ENCODE measurements at places on chromosomes 2 and 18.

DNA sequence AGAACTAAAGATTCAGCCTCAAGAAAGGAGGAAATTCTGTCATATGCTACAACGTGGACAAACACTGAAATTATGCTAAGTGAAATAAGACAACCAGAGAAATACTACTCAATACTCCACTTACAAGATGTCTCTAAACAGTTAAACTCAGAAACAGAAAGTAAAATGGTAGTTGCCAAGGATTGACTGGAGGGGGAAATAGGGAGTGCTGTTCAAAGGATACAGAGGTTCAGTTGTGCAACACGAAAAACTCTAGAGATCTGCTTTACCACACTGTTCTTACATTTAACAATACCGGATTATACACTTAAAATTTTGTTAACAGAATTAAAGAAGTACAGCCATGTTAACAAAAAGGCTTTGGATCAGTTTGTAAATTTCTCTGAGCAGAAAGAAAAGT, 39.8 kb upstream of the C2orf15 start:
- no peak for DNase-seq

GRCh38 chr2:46294176-46294836, 2.9 kb upstream of the EPAS1 start:
- peak; percentile 57 for DNase-seq

- no peak for DNase-seq
Observed at GRCh38 chr2:11017921-11018320, 106.2 kb downstream of the KCNF1 start.

DNA sequence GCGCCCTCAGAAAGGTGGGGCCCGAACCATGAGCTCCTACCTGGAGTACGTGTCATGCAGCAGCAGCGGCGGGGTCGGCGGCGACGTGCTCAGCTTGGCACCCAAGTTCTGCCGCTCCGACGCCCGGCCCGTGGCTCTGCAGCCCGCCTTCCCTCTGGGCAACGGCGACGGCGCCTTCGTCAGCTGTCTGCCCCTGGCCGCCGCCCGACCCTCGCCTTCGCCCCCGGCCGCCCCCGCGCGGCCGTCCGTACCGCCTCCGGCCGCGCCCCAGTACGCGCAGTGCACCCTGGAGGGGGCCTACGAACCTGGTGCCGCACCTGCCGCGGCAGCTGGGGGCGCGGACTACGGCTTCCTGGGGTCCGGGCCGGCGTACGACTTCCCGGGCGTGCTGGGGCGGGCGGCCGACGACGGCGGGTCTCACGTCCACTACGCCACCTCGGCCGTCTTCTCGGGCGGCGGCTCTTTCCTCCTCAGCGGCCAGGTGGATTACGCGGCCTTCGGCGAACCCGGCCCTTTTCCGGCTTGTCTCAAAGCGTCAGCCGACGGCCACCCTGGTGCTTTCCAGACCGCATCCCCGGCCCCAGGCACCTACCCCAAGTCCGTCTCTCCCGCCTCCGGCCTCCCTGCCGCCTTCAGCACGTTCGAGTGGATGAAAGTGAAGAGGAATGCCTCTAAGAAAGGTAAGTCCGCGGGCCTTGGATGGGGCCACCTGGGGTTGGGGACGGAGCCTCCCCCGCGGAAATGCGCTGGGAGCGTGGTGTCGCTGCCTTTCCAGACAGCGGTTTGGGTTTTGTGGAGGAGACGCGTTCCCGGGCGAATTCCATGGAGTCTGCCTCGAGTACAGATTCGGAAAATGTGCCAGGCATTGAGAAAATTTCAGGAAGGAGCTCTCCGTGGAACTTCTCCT, 559 bp downstream of the HOXD1 start:
- peak; percentile 44 for DNase-seq

DNA sequence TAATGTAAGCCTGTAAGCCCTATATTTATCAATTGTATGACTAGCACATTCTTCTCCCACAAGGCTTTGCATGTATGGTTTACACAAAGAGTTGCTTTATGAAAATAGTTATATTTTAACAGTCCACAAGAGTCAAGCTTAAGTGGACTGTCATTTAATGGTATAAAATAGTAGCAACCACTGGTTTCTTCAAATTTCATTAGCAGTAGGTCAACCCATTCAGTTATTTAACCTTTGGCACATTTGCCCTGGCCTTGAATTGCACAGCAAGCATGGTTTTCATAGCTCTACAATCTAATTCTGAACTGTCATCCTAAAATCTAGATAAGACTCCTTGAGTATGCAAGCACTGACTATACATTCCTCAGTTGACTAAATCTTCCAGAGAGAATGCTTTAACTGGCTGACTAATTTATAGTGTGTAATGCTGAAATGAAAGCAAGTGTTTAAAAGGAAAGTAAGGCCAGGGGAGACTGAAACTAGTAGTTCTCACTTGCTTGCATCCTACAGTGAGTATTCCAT, 1.8 kb downstream of the DPP4 start:
- peak; percentile 39 for DNase-seq

DNA sequence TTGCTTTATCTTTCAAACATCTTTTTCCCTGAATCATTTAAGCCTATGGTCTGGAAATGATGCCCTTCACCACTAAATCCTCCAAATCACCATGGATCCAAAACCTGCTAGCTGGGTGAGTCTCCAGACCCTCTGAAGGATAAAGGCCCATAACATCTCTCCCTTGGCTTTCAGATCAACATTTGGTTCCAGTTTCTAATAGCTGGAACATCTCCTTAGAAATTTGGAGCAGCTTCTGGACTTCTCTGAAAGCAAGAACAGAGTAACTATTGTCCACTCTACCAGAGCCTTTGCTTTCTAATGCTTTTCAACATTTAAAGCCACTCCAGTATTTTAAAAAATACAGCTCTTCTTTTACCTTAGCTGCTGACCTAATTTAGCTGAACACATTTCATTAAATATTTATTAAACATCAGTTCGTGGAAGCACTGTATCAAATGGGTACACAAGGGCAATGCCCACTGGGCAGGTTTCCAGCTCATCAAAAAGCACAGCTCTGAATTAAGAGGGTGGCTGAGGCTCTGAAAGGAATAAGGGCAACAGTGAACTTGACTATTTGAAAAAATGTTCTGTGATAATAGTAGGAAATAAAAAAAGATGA, 75.3 kb downstream of the GALNT3 start:
- no peak for DNase-seq

GRCh38 chr2:239355139-239355538, 45.7 kb downstream of the HDAC4 start:
- DNase-seq, result no peak

DNA sequence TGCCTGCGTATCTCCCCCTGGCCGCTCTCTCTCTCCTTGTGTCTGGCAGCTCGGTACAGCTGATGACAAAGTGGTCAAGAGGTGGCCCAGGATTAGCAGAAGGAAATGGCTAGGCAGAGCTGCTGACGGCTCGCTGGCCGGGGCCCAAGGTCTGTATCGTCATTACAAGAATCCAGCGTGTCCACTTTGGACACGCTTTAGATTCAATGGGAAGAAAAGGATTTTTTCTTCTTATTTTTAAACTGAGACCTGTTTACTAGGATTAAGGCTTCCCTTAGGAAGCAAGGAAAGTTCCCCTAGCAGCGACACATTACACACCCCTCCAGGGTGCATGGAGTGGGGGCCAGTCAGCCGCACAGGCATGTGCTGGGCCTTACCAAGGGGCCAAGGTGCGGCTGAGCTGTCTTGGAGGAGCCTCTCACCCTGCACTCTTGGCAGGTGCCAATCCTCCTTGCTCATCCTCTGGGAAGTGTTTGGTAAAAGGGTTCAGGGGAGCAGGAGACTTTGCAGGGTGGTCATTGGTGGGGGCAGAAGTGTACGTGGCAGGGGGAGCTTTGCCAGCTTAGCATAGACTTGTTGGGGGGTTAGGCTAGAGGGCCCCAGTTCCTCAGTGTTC, 76.8 kb downstream of the POLR1A start:
- DNase-seq, result peak; percentile 87

DNA sequence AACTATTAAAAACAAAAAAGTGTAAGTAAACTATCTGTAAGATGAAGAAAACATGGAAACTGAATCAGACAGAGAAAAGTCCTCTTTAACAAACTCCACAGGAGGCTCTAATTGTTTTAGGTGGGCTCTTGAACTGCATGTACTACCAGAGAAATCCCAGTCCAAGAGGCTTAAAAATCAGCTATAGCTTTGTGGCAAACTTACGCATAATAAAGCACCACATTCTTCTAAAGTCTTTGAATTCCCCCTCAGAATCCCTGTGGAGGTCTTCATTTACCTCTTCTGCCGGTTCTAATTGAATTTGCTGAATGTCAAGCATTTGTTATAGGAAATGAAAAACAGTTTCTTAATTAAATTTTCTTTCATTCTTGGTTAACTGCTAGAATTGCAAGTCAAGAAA, 40.8 kb downstream of the CHN1 start:
- no peak for DNase-seq

DNA sequence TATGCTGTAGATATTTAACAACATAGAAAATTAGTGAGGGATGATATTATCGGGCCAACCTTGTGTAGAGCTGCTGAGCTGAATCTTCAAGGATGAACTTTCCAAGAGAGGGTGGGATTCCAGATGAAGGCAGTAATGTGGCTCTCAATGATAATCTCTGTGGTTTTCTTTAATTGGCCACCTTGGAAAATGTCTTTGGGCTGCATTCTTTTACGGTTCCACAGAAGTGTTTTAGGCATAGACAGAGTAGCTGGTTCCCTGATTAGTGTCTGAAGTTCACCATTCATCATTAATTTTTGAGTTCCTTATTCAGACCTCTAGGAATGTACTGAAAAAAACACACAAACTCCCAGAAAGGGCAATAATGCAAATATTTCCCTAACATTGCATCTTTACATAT, 1566.9 kb upstream of the PIK3C3 start:
- DNase-seq, result no peak

GRCh38 chr2:102049756-102050443, 58.1 kb downstream of the IL1R2 start:
- DNase-seq, result no peak

GRCh38 chr2:241073166-241074064, 28.7 kb downstream of the MTERF4 start:
- no peak for DNase-seq

DNA sequence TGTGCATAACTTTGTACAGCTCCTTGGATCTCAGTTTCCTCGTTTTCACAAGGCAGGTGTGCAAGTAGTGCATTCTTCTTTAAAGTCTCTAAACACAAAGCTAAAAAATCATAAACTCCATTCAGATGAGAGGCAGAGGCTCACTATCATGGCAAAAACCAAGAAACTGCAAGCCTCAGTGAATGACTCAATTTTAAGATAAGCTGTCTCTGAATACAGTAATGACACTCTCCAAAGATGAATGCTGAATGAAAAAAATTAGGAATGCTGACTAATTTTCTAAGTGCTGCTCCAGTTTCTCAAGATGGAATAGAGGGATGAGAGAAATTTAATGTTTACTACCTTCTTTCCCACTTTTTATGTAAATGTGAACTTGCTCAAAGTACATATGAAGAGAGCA, 17.2 kb downstream of the B4GALT6 start:
- no peak for DNase-seq

GRCh38 chr2:177611310-177611886, 218.8 kb downstream of the AGPS start:
- DNase-seq, result no peak

GRCh38 chr2:238886453-238887094, 38.7 kb downstream of the TWIST2 start:
- no peak for DNase-seq

DNA sequence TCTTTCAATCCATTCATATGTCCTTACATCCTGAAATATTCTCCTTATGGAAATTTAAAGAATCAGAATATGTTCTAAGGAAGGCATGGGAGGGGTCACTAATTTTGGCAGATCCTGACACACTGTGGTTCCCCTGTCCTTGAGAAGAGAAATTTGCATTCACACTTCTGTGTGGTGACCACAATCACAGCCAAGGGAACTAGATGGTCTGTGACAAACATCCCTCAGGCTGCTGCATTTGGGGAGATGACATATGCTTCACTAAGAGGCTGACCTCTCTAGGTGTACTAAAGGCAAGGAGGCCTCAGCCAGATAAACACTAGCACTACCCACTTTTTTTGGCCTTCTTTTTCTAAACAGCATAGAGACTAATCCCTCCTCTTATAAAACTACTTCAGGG, 129.6 kb downstream of the MREG start:
- no peak for DNase-seq

DNA sequence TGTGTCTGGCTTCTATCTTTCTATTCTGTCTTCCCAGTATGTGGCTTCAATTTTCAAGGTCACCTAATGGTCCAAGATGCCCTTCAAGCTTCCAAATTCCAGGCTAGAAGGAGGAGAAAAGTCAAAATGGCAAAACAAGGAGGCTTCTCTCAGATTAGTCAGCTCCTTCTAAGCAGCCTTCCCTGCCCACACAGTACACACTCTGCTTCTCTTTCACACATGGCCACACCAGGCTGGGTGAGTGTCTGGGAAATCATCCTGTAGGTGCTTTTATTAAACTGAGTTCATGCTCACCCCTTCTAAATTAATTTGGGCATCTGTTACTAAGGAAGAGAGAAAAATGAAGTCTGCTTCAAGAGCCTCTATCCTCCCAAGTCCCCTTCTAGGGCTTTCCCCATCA, 277.2 kb upstream of the MGAT5 start:
- no peak for DNase-seq

GRCh38 chr18:48470484-48471180, 61.4 kb upstream of the ZBTB7C start:
- no peak for DNase-seq

DNA sequence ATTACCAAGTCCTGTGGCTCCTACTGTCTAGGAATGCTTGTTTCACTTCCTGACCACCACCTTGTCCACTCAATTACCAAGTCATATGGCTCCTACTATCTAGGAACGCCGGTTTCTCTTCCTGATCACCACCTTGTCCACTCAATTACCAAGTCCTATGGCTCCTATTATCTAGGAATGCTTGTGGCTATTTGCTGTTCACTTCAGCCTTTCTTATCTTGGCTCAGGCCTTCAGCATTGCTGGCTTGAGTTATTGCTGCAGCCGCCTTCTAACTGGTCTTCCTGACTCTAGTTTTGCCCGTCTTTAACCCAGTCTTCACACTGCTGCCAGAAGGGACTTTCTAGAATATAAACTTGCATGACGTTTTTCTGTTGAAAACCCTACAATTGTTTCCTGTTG, 82.5 kb upstream of the GAREM1 start:
- DNase-seq, result no peak

GRCh38 chr18:35117951-35118411, 76.8 kb downstream of the MAPRE2 start:
- DNase-seq, result no peak

DNA sequence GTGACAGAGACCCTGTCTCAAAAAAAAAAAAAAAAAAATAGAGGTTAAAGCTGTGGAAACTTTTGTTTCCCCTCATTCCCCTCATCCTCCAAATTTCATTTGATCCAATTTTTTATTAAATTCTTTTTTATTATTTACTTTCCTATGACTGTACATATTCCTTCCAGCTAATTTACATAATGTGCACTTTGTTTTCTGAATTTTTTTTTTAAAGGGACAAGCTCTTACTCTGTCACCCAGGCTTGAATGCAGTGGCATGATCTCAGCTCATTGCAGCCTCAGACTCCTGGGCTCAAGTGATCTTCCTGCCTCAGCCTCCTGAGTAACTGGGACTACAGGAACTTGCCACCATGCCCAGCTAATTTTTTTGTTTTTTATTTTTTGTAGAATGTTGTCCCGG, 10.3 kb downstream of the ANKAR start:
- no peak for DNase-seq

- DNase-seq, result no peak
Observed at GRCh38 chr18:7601936-7602335, 34.8 kb downstream of the PTPRM start.

GRCh38 chr2:160459538-160460332, 33.9 kb downstream of the RBMS1 start:
- no peak for DNase-seq

- DNase-seq, result no peak
Observed at GRCh38 chr2:188668017-188668680, 306.0 kb upstream of the COL3A1 start.

GRCh38 chr2:17752892-17753802, 463 bp downstream of the SMC6 start:
- DNase-seq, result peak; percentile 62
